ENCODE measurements at places on chromosomes 12 and 14.
A peak's percentile ranks its signal among the peaks of the same experiment; 100 is the strongest.

DNA sequence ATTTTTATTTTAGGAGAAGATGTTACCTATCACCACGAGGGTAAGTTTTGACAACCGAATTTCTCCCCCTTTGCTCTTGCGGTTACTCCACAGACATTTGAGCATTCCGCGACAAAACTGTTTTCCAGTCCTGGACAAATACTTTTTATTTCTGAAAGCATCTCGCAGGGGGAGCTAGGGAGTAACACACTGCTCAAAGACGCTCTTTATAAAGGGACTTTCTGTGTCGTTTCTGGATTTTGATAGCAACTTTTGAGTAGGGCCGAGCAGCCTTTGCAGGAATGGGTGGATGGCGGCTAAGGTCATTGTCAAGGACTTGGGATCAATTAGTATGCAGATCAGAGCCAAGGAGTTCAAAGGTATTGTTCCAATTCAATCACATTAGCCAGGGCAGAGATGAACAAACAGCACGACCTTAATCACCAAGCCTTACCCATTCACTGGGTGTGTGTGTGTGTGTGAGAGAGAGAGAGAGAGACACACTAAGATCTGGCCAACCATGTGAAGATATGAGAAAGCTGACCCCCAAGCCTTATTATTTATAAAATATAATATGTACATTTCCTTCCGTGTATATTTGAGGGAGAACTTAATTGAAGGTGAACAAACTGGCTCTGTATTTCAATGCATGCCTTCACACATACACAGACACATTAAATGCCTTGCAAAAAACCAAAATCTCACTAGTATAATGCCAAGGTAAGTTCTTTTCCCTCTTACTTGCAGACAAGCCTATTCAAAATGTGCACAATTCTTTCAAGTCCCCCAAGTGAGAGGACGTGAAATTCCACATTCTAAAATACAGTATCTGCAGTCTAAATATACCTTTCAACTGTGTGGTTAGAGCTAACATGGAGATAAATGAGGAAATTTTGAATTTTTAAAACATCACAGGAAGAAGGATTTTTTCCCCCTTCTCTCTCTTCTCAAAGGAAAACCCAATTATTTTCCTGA is 613.8 kb downstream of the VRK1 start:
- peak; percentile 0 for DNase-seq

DNA sequence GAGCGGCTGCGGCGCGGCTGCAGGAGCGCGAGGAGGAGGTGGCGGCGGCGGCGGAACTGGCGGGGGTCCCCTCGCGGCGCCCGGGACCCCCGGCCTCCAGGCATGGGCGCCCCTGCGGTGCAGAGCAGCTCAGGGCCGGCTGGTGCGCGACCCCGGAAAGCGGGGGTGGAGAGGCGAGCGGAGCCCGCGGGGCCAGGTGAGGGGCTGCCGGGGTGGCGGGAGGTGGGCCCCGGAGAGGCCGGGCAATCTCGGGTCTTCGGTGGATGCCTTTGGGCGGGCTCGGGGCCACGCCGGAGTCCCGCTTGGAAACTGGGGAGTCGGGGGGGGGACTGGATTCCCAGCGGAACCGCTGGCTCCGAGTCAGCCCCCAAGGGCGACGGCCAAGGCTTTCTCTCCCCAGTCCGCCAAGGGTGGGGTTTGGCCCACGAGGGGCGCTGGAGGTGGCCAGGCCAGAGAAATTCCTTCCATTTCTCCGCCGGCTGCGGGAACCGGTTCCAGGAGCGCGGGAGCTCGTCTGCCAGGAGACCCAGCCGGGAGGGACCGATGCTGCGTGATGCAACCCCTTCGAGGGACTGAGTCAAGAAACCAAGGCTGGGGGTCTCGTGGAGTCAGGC is 13.9 kb upstream of the NR4A1 start:
- no peak for DNase-seq

- DNase-seq = no peak
These were observed 103.9 kb upstream of the TMEM132D start for GRCh38 chr12:130007771-130008170.

- no peak for DNase-seq
These were observed 62.4 kb downstream of the SLC15A4 start for GRCh38 chr12:128761379-128761790.

DNA sequence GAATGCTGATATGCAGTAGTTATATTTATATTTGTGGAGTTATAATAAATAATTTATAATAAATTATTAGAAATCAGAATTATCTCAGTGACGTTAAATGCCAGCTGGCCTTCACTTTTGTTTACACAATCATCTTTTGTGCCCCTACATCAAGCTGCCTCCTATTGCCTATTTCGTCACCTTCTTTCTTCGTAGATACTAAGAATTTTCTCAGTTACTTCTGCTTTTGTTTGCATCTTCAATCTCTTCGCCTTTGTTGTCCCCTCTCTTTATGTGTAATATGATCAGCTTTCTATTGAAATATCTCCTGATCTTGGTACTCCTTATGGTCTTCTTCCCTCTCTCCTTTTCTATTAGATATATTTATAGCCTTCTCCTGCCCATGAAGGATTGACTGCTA is 197.0 kb downstream of the ERC1 start:
- no peak for DNase-seq

DNA sequence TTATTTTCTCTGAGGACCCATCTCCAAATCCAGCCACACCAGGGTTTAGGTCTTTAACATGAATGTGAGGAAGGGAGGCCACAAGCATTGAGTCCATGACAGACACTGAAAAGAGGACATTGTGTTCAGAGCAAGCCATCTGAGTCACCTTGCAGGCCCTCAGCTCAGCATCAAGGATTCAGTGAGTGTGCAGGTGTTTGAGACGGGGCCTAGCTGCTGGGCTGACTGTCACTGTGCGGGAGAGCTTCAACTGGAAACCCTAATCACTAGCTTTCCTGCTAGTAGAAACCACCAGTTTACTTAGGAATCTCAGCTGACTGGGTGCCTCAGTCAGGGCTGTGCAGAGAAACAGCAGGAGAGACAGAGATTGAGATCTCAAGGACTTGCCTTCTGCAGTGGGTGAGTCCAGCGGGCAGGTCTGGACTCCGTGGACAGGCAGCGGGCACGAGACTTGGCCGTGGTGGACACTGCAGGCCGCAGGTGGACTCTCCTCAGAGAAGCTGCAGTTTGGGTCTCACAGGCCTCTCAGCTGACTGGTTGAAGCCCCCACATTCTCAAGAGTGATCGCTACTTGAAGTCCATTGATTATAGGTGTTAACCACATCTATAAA is 86.1 kb upstream of the DYNC1H1 start:
- DNase-seq = no peak

- no peak for DNase-seq
These were observed 312.3 kb downstream of the PAWR start for GRCh38 chr12:79378496-79378895.

DNA sequence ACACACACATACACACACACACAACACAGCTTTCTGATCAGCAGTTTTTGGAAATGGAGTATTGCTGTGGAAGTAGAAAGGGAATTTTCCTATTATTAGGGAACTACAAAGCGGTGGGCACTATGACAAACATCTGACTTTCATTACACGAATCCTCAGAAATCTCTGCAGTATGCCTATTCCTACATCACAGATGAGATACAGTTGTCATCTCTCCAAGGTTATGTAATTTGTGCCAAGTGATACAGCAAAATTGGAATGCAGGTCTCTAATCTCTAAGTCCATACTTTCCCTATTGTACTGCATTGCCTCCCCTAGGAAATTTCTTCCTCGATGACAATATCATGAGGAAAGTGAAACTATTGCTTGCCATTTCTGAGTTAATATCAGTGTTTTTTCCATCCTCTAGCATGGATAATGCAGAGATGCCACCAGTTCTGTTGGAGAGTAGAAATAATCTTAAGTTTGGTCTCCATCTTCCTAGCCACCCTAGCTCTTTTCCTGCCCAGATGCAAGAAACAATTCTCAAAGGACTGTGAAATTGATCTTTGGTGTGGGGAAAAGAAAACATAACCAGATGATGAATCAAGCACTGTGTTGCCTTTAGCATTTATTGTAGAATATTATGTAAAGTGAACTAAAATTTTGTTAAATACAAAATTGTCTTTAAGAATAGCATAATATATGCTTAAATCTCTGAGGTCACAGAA is 94.7 kb downstream of the ERGIC2 start:
- no peak for DNase-seq

DNA sequence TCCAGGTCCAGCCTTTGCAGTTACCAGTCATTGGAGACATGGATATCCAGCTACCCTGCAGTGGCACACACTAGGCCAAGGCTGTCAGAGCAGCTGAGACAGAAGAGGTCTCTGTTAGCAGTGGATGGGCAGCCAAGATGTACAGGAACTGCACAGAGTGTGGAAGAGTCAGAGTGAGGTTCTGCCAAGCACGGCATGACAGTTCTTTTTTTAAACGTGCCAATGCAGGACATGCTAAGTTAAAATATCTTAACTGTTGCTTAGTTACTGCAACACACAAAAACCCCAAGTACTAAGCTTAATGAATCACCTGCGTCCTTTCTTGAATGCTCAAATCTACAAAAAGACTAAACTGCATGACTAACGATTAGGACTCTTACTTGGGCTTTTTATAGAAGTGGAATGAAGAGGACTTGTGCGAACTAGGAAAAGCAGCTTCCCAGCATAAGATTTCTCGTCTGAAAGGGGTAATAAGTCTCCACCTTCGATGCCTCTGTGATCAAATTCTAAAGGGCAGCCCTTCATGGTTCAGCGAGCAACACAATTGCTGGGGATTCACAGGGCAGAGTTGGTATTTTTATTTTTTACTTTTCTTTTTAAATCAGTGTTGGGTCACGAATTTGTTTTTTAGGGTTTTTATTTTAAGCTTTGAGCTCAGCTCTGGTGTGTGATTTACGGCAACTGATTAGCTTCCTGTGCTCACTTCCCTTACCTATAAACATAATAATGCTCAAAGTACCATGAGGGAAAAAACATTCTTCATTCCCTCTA is 20.6 kb downstream of the MAPK1IP1L start:
- peak; percentile 26 for DNase-seq

DNA sequence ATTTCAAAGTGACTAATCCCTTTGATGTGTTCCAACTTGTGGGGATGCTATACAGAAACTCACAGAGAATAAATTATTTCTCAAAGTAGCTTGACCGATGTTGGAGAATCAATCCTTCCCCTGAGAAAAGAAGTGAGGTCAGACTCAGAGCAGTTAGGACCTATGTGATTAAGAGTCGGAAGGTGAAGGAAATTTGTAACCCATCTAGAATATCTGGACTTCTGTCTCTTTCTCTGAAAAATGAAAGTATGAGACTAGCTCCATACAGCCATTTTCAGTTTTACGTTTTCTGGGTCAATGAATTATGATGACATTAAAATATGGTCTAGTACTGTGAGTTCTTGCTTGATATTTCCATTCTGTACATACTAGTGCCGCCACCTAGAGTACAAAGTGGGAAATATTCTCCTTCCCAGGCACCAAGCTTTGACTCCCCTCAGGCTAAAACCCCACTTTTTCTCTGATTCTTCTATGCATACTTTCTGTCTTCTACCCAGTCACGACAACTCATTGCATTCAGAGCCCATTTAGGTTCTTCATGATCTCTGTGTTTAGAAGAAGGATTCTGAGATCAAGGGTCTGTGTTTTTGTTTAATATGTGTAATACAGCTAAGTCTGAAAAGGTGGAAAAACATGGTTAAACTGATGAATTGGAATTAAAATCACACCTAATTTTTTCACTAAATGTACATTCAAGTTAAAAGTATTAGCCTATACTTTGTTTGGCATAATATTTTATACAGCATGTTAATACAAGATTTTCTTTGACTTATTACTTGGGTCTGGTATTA is 6.9 kb upstream of the NTS start:
- DNase-seq = no peak

- DNase-seq = no peak
These were observed 15.0 kb upstream of the CACNA2D4 start for GRCh38 chr12:1933342-1934051.

- DNase-seq = no peak
These were observed 1.2 kb downstream of the KHNYN start for GRCh38 chr14:24430682-24431568.

- no peak for DNase-seq
These were observed 41.6 kb downstream of the RNF34 start for GRCh38 chr12:121441555-121441954.

GRCh38 chr14:76245097-76245496 is 93.4 kb downstream of the GPATCH2L start:
- no peak for DNase-seq

- no peak for DNase-seq
These were observed 17.8 kb upstream of the RHOJ start for GRCh38 chr14:63186453-63186852.

DNA sequence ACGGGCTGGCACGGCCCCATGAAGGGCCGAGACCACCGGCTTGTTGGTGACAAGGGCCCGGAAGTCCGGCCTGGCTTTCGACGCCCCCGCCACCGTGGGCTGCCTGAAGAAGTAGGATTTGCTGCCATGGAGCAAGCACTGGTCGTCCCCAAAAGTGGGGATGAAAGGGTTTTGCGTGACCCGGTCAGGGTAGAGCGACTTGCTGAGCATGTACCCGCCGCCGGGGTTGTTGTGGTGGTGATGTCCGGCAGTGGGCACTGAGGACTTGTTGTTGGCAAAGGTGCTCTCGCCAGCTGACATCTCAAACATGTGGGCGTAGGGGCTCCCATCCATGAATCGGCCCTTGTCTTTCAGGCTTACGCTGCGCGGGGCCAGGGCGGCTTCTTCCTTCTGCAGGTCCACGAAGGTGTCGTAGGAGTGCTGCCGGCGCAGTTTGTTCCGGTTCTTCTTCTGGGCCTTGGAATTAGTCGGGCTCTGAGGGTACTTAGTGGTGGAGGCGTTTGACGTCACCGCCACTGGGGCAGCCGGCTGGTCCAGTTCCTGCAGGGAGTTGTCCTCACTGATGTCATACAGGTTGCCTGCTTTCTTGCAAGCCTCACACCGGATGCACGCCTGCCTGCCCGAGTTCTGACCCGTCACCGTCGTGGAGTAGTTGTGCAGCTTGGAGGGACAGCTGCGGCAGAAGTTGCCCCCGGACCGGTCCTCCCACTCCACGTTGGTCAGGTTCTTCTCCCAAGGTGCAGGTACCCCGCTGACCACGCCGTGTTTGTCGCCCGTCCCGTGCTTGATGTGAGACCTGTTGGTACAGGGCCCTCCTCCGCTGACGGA is 366.6 kb downstream of the EMP1 start:
- no peak for DNase-seq

GRCh38 chr12:117126335-117126734 is 27.1 kb upstream of the TESC start:
- DNase-seq = no peak

- no peak for DNase-seq
These were observed 573.8 kb upstream of the TBX3 start for GRCh38 chr12:115257791-115258190.

DNA sequence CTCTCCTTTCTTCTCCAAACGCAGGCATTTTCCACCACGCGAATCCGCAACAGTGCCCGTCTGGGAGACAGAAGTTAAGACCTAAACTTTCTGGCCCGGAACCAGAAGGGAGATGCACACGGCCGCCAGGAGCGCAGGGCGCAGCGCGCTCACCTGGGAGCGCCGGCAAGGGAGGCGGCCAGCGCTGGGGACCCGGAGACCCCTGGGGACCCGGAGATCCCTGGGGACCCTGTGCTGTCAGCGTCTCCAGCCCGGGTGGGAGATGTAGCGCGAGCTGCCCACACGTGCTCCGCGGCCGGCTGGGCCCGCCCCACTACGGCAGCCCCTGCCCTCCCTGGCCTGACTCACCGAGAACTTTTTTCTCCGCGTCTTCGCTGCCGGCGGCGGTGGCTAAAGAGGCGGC is 620 bp downstream of the YBX3 start:
- no peak for DNase-seq

Measured in cerebellar nuclear complex (tissue), 1 donor.